Vagina (tissue), 2 donors: ENCODE measurements at places on chromosomes 3 and 15.

DNA sequence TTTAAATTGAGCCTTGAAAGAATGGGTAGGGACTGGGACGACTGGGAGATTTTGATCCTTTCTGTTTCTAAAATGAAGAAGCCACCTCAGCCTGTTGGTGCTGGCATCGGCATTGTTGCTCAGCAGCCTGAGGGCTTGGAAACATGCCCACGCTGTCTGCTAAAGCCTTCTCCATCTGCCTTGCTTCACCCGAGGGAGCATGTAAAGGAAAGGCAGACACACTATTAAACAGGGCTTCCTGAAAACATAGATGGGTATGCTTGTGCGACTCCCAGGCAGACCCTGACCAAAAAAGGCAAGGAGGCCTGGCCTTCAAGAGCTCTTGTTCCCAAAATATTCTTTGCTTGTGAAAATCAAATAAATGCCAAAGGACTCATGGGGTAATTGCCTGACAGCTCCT, 84.2 kb upstream of the SLC4A7 start:
- no peak for DNase-seq

- DNase-seq, result no peak
These were observed 27.3 kb downstream of the LIPC start for GRCh38 chr15:58459045-58459444.

DNA sequence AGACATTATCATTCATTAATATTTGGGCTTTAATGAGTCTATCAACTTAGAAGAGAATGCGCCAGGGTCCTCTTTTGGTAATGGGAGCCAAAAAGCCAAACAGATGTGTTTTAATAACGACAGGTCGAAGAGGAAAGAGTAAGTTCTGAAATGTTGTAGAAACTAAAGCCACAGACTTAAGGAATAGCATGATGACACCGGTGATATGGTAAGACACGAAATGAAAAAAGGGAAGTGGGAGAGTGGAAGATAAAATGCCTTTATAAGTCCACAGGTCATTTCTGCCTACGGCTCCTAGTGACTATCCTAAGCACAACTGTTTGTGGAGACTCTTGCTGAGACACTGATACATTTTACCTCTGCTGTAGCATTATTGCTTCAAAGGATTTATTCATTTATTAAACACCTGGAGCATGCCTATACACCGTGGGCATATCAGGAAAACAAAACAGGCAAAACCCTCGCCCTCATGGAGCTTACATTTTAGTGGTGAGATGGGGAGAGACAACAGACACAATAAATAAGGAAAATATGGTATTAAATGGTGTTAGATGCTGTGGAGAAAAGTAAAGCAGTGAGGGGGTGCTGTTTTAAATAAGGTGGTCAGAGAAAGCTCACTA, 11.7 kb upstream of the CD47 start:
- no peak for DNase-seq

- DNase-seq, result no peak
These were observed 83.0 kb downstream of the KLHL25 start for GRCh38 chr15:85711580-85712192.

GRCh38 chr3:45701172-45701867, 12.1 kb downstream of the SACM1L start:
- DNase-seq, result no peak

- DNase-seq, result no peak
These were observed 52.2 kb upstream of the SLC6A11 start for GRCh38 chr3:10763817-10764258.

- no peak for DNase-seq
These were observed 42.5 kb downstream of the GLB1 start for GRCh38 chr3:33054100-33055092.

GRCh38 chr15:90151989-90152645, 49.0 kb upstream of the SEMA4B start:
- no peak for DNase-seq
